Activated CD4-positive, CD25-positive, alpha-beta regulatory T cell treated with anti-CD3 and anti-CD28 coated beads, Interleukin-2, amount 50 U/mL, for 16 hours (primary cell): ENCODE measurements at places on chromosomes 12 and 14.

GRCh38 chr12:54716261-54716660 lies 68.1 kb upstream of the DCD start:
- DNase-seq, result no peak

DNA sequence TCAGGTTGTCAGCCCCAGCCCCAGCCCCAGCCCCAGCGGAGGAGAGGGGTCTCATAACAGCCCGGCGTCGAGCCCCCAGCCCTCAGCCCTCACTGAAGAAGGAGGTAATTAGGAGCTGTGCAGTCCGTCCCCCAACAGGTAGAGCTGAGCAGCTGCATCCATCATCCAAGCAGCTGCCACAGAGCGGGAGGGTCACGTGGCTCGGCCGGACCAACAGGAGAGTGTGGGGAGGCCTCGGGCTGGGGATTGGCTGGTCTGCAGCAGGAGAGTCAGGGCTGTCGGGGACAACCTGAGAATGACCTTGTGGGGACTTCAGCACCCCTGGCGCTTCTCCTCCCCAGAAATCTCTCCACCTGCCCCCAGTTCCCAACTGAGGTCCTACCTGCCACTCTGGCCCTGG lies 29.6 kb downstream of the SMUG1 start:
- no peak for DNase-seq

DNA sequence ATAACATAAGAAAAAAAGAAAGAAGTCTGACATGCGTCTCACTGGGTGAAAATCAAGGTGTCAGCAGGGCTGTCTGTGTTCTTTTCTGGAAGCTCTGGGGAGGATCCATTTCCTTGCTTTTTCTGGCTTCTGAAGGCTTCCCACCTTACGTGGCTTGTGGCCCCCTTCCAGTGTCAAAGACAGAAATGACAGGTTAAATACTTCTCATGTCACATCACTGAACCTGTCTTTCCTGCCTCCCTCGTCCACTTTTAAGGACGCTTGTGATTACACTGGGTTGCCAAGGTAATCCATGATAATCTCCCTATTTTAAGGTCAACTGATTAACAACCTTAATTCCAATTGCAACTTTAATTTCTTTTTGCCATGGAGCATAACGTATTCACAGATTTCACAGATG lies 4.6 kb upstream of the PHC1 start:
- DNase-seq, result no peak

- DNase-seq, result no peak
Measured at GRCh38 chr12:116346741-116347140, 69.2 kb upstream of the MED13L start.

DNA sequence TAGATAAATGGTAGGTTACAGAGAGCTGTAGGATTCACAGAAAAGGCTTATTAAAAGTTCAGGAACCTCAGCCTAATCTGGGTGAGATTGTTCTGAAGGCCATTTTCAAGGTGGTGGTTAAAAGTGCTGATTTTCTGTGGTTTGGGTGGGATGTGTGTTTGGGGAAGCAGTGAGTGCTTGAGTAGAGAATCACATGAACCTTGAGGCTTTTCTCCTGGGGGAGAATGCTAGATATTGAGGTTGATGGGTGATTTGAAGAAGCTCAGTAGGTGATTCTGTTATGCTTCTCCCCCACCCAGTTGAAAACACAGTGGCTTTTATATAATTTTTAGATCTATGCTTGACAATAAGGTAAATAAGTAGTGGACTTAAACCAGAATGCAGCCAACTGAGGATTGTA lies 420.9 kb downstream of the PCNX1 start:
- no peak for DNase-seq

- no peak for DNase-seq
Measured at GRCh38 chr14:100715803-100716202, 10.9 kb upstream of the DLK1 start.

- no peak for DNase-seq
Measured at GRCh38 chr12:119255314-119255713, 76.6 kb downstream of the HSPB8 start.

DNA sequence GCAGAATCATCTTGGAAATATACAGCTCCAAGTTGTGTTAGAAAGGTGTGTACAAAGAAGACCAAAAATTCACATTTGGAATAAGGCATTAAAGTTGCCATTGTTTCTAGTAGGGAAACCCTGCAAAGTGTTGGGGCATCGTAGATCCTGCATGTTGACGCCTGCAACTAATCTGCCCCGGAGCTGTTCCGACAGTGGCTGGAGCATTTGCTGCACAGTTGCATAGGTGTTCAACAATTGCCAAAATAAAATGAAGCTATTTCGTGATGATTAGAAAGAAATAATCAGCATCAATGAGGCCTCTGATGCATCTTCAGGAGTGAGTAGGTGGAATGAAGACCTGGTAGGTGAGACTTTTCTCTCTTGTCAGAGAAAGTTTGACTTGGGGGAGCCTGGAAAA lies 47.3 kb downstream of the DAD1 start:
- no peak for DNase-seq

- DNase-seq, result no peak
Measured at GRCh38 chr12:1646569-1647284, 17.7 kb downstream of the WNT5B start.

- DNase-seq, result no peak
Measured at GRCh38 chr14:60327447-60328331, 78.7 kb downstream of the PPM1A start.

DNA sequence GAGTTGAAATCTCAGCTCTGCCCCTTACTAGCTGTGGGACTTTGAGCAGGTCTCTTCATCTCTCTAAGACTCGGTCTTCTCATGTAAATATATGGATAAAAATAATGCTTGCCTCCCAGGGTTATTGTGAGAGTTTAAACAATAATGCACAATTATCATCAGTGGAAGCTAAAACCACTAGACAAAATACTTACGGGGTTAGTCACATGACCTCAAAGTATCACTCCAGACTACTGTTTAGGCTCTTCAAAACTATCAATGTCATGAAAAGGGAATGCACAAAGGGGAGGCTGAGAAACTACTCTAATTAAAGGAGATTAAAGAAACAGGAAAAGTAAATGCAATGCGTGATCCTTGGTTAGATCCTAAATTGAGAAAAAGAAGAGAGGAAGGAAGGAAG lies 24.5 kb upstream of the TSPAN11 start:
- no peak for DNase-seq

DNA sequence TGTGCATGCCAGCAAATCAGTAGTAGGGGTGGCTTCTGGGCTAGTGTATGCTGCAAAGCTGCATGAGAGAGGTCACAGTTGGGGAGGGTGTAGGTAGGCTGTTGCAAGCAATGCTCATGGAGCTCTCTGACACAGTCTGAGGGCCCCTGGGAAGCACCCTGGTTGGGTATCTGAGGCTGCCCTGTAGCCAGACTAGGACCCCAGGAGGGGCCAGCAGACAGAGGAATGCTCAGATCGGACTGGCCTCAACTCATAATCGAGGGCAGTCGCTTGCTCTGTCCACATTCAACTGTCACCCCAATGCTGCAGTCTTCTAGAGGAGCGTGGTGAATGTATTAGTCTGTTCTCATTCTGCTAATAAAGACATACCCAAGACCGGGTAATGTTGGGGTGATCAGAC lies 204.0 kb upstream of the ALG10 start:
- no peak for DNase-seq

GRCh38 chr12:124397399-124397679 lies 102.4 kb downstream of the RFLNA start:
- no peak for DNase-seq

DNA sequence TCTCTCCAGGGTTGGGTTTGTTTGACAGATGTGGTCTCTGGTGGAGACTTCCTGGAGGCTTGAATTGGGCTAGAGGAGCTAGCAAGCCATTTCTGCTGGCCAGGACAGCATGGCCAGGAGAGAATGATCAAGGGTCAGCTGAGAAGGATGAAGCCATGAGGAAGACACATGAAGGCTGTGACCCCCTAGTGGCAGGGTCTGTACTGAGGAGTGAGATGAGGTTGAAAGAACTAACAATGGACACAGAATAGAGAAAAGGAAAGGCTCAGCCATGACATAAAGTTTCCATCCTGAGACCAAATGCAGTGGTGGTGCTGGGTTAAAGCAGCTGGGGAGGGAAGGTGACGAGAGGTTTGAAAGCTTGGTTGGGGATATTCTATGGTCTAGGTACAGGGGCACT lies 89.9 kb downstream of the NT5DC3 start:
- no peak for DNase-seq
